ENCODE measurements at places on chromosomes 5 and 9.

DNA sequence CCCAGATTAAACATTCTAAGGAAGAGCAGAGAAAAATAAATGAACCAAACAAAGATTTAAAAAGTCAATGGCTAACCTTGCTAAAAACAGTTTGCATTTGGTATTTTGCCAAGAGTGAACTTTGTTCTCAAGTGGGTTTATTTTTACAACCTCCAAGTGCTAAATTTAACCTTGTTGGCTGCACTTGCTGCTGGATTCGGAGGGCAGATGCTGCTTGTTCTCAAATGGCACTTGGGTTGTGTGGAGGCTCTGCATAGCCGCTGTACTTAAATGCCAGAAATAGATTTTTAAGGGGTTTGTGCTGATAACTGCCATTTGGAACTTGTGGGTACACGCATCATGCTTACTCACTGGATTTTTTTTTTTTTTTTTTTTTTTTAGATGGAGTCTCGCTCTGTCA, 13.3 kb upstream of the SPATA24 start:
- no peak for DNase-seq

DNA sequence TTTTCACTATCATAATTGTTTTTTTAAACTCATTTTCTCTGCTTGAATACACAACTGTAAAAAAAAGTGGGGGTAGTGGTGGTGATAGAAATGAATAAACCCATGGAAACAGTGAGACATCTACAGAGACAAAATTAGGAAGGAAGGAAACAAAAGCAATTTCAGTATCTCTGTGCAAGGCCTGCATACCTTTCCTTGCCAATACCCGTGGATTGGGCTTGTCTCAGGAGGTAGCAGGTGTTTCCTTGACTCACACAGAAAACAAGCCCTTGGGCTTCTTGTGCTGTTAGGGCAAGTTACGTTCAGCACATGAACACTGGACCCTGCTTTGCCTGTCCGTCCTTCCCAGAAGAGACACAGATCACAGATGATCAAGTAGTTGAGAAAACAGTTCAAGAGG, 372.2 kb downstream of the ZSWIM6 start:
- DNase-seq: no peak

- no peak for DNase-seq
These were observed 524.3 kb downstream of the PSAT1 start for GRCh38 chr9:78821126-78821822.

DNA sequence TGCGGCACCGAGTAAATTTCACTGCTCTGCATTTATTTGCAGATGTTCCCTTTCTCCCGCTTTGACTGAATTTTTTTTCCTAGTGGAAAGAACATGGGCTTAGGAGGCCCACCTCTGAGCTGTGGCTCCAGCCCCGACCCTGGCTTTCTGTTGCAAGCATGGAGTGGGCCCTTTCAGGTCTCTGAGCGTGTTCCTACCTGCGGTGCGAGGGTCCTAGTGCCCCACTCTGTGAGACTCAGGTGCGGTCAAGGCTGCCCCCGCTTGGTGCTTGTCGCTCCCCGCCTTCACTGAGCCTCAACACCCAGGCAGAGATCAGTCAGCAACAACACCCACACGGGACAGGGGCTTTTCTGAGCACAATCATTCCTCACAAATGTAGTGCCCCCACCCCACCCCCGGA, 32.0 kb downstream of the SLC6A3 start:
- no peak for DNase-seq

DNA sequence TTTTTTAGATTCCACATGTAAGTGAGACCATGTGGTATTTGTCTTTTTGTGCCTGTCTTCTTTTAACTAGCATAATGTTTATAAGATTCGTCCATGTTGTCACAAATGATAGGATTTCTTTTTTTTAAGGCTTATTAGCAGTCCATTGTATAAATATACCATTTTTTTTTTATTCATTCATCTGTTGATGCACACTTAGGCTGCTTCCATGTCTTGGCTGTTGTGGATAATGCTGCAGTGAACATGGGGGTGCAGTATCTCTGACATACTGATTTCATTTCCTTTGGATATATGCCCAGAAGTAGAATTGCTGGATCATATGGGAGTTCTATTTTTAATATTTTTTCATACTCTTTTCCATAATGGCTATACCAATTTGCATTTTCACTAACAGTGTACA, 48.7 kb downstream of the KIAA1958 start:
- no peak for DNase-seq

DNA sequence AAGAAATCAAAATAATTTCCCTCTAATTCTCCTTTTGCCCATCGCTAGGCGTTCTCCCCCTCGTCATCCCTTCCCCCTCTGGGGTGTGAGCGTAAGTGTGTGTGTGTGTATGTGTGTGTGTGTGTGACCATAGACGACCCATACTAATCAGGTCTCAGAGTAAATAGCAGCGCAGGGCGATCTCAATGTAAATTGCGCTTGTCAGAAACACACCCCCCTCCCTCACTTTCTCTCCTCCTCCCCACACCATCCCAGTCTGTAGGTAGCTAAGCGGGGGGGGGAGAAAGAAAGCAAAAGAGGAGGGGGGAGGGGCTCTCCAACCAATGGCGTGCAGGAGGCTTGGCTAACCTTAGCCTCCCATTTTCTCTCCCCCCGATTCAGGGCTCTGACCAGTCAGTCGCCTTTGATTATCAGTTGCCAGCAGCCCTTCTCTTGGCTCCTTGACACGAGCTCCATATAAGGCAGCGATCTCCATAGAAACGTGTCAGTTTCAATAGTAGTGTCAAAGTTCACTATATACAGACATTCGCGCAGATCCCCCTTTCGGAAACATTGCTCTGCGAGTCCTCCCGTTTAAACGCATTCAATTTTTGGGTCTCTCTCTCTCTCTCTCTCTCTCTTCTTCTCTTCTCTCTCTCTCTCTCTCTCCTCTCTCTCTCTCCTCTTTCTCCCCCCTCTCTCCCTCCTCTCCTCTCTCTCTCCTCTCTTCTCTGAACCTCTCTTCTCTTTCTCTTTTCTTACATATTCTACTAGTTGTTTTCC, at the start of gene NR2F1:
Gene NR2F1, plus strand, starts transcription at position 546 of the 762 bp plus-strand sequence. CDS start 1,802 bp downstream, outside the sequence.
- no peak for DNase-seq

- DNase-seq: no peak
These were observed 76.1 kb upstream of the ASS1 start for GRCh38 chr9:130368631-130369103.

DNA sequence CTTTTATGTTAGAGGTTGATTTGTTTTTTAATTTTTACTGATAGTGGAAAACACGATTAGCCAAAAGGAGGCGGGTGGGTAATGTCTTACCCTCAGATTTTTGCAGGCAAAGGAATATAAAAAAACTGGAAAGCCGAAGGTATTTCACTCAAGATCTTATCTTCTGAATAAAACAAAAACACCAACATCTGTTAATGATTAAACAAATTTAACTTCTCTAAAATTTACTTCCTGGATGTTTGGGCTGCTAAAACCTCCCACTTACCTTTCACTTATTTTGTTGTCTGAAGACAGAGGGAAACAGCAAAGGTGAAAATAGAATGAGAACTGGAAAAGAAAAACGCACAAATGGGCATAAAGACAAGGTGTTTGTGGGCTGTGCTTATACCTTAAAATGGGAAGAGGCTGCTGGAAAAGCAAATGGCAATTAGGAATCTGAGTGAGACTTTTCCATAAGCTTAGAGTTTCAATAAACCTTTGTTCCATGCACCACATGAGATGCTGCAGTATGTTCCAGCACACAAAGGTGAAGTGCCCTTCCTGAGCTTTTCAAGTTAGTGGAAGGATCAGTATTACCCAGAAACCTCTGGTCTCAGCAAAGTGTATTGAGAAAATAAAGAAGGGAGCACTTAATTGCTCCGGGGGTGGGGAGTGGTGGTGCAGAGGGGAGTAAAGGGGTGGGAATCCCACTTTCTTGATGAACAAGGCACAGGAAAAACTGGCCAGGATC, 298.3 kb downstream of the BNC2 start:
- no peak for DNase-seq

- DNase-seq: no peak
These were observed 214.4 kb downstream of the NXNL2 start for GRCh38 chr9:88749420-88749819.

DNA sequence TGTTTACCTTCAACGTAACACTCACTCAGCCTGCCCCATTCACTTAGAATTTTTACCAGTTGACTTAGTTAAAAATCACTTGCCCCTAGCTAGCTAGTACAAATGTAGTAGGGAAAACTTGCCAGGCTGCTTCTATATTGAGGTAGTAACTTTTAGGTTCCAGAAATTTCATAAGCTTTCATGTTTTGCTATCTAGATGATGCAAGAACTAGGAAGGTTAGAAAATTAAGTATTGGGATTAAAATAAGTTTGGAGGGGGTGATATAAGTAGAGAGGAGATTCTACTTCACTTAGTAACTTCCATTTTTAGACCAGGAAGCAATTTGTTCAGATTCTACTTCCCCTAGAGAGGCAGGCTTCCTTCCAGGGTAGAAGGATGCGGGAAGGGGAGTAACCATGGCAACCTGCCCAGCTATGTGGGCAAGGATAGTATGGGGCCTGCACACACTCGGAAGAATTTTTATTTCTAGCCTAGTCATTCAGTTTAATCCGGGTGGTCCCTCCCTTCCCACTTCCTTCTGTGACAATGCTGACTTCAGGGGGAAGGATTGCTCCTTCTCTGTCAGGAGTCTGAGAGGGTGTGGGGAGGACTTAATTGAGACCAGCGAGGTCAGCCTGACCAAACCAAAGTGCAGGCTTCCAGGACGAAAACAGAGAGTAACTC, 4.2 kb downstream of the DAB2 start:
- DNase-seq: no peak

DNA sequence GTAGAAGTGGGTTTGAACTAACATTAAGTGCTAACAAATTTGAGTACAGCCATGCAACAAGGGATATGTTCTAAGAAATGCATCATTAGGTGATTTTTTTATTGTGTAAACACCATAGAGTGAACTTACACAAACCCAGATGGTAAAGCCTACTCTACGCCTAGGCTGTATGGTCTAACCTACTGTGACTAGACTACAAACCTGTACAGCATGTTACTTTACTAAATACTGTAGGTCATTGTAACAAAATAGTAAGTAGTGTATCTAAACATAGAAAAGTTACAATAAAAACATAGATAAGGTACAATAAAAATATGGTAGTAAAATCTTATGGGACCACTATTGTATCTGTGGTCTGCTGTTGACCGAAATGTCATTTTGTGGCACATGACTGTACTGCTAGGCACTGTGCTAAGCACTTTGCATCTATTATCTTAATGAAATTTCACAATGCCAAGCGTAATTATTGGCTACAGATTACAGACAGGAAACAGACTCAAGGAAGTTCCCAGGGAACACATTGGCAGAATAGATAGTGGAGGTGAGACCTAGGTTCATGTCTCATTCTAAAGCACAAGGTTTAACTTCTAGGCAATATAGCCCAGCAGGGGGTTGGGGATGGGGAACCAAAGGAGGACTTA, 62.7 kb downstream of the ATP10B start:
- no peak for DNase-seq

GRCh38 chr5:59792983-59793585, 100.4 kb downstream of the PDE4D start:
- DNase-seq: no peak

DNA sequence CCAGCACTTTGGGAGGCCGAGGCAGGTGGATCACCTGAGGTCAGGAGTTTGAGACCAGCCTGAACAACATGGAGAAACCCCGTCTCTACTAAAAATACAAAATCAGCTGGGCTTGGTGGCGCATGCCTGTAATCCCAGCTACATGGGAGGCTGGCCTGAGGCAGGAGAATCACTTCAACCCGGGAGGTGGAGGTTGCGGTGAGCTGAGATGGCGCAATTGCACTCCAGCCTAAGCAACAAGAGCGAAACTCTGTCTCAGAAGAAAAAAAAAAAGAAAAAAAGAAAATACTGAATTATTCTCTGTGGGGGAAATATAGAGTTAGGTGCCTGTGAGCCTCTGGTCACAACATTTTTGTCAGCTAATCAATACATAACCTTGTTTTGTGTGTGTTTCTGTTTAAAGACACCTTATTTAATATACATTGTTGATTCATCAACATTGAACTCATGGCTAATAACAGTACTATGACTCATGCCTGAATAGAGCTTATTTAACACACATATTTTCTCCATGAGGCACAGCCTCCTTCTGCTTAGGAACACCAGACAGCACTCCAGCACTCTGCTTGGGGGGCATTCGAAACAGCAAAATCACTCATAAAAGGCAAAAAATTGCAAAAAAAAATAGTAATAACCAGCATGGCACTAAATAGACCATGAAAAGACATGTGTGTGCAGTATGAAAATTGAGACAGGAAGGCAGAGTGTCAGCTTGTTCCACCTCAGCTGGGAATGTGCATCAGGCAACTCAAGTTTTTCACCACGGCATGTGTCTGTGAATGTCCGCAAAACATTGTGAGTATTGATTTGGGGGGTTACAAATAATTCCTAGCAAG, at the start of gene IL31RA:
Gene IL31RA, plus strand, starts transcription at position 519 of the 836 bp plus-strand sequence. Its CDS starts 214 bp downstream, at position 733.
- no peak for DNase-seq

DNA sequence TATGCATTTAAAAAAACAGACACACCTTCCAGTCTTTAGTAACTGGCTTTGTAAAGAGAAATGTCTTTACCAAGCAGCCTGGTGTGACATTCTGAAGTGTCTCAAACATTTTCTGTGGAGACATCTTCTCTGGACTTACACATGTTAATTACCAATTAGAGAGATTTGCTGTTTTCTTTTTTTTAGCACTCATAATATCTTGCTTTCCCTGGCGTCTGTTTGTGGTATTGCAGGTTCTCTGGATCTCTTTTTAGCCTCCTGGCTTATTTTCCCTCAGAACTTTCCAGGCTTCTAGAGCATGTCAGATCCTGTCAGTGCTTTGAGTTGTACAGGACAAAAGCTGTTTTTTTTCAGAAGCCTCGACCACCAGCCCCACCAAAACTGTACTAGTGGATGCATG, 92.5 kb downstream of the MSX2 start:
- no peak for DNase-seq

DNA sequence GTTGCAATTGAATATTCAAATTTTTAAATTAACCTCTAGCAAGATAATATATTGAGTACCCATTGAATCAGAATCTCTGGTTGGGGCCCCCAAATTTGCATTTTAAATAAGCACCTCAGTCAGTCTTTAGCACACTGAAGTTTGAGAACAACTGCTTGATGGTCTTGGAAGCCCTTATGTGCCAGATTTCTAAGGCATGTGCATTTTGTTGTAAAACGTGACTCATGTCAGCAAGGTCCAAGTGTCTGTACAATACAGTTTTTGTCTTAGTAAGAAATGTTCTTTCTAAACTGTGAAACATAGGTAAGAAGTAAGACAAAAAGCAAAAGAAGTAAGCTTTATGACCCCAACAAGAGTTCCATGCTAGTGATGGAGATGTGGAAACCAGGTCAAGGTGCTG, 59.1 kb upstream of the PHF2 start:
- no peak for DNase-seq

DNA sequence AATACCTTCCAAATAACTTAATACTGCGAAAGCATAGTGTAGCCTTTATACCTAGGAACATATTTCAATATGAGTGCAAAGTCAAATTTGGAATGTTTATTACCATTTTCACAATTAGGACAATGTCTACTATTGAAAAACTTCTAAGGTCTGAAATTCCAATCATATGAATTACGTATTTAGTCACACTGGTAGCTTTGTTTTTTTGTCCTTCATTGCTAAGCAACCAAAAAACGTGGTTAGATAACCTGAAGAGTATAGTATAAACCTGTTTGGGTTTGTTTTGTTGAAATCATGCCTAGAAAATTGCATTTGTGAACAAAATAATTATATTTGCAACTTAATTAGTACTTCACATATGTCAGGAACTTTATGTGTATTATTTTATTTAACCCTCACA, 134.2 kb downstream of the FBXO4 start:
- no peak for DNase-seq

GRCh38 chr9:7676609-7677156, 122.9 kb downstream of the DMAC1 start:
- no peak for DNase-seq
